ENCODE measurements at places on chromosomes 12 and 14. TPM values are rescaled to one million over a fixed set of nuclear protein-coding genes. Genes with fewer than 3 reads are reported as not detected.
A peak's percentile ranks its signal among the peaks of the same experiment; 100 is the strongest.

The RNASE7 gene
- not detected for total RNA-seq

DNA sequence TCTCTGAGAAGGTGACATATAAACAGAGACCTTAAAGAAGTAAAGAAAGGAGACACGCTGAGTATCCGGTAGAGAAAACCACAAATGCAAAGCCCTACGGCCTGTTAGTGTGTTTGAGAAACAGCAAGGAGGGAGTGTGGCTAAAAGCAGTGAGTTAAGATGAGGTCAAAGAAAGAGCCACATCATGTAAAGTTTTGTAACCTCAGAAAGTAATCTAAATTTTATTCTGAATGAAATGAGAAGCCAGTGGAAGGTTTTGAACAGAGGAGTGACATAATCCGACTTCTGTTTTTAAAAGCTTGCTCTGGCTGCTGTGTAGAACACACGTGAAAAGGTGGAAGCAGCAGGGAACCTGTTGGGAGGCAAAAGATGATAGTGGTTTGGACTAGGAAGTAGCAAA is 32.6 kb downstream of the PPP2R5E start:
- H3K4me1 ChIP-seq: peaks cover 9% of the 10 kb centered on the region
- peaks cover 4% of the 10 kb centered on the region for H3K36me3 ChIP-seq
- no peak overlapping the region for H3K27ac ChIP-seq
- peak overlapping the region; percentile 33 for H3K4me3 ChIP-seq
- H3K27me3 ChIP-seq: peaks cover 4% of the 10 kb centered on the region
- no peak for DNase-seq

The SLC38A6 gene
- total RNA-seq: 10.1 TPM

- no peak overlapping the region for H3K27ac ChIP-seq
- no peaks in the 10 kb centered on the region for H3K27me3 ChIP-seq
- H3K4me1 ChIP-seq: no peaks in the 10 kb centered on the region
- no peaks in the 10 kb centered on the region for H3K36me3 ChIP-seq
Measured at GRCh38 chr14:68011406-68012028, 191.9 kb downstream of the RAD51B start.

DNA sequence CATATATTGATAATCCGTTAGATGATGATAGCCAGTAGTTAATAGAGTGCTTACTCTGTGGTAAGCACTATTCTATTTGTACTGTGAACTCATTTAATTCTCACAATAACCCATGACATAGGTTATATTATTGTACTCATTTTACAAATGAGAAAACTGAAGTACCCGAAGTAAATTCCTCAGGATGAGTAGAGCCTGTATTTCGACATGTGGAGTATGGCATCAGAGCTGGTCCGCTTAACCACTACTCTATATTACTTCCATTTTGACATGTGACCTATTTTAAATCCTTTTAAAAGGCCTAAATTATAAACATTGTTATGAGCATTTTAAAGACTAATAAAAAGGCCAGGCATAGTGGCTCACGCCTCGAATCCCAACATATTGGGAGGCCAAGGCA is 8.0 kb upstream of the RAP1B start:
- H3K27me3 ChIP-seq: no peaks in the 10 kb centered on the region
- no peaks in the 10 kb centered on the region for H3K36me3 ChIP-seq
- H3K27ac ChIP-seq: no peak overlapping the region
- H3K4me3 ChIP-seq: no peak overlapping the region

DNA sequence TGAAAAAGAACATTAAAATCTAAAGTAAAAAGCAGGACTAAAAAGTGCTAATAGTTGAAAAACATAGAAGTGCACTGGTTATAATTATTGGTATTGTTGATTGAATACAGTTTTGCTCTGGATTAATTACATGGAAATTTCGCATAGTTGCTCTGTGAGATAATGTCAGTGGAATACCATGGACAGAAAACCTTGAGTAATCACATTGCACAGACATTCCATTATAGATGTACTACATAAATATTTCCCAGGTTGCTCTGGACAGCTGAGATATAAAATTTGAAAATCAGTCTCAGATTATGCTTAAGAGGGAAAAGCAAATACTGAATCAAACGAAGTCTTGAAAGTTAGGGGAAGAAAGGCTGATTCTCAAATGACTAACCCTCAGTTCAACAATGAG is 439.3 kb upstream of the FLRT2 start:
- H3K4me3 ChIP-seq: no peak overlapping the region
- H3K4me1 ChIP-seq: no peaks in the 10 kb centered on the region
- H3K27me3 ChIP-seq: no peaks in the 10 kb centered on the region
- no peak for DNase-seq
- no peaks in the 10 kb centered on the region for H3K36me3 ChIP-seq

GRCh38 chr12:49961111-49961922 is at the start of gene AQP5:
TSS of gene AQP5 (plus strand) at chr12:49961872. CDS start at chr12:49962018, 146 bp downstream.
- H3K27ac ChIP-seq: peak within 1 kb of the TSS; percentile 50
- no peak for DNase-seq
- peaks cover 7% of the 10 kb centered on the region for H3K36me3 ChIP-seq
- H3K27me3 ChIP-seq: peaks cover 27% of the 10 kb centered on the region

The DNAI7 gene
- total RNA-seq: 0.33 TPM

- H3K27me3 ChIP-seq: peaks cover under 1% of the 10 kb centered on the region
- no peak overlapping the region for H3K4me3 ChIP-seq
- H3K36me3 ChIP-seq: no peaks in the 10 kb centered on the region
- peaks cover 24% of the 10 kb centered on the region for H3K4me1 ChIP-seq
- no peak for DNase-seq
Measured at GRCh38 chr14:89427426-89428172, 10.6 kb upstream of the FOXN3 start.

The GRIP1 gene
- 36.2 TPM for total RNA-seq

GRCh38 chr14:50021261-50022031 is 94.9 kb downstream of the VCPKMT start:
- no peaks in the 10 kb centered on the region for H3K27me3 ChIP-seq
- peaks cover 4% of the 10 kb centered on the region for H3K4me1 ChIP-seq
- no peak overlapping the region for H3K27ac ChIP-seq
- peaks cover 13% of the 10 kb centered on the region for H3K36me3 ChIP-seq
- no peak for DNase-seq

The MSRB3 gene
- 19.9 TPM for total RNA-seq

All from endothelial cell (in vitro differentiated cells).